ENCODE measurements at places on chromosomes 5 and 9.

DNA sequence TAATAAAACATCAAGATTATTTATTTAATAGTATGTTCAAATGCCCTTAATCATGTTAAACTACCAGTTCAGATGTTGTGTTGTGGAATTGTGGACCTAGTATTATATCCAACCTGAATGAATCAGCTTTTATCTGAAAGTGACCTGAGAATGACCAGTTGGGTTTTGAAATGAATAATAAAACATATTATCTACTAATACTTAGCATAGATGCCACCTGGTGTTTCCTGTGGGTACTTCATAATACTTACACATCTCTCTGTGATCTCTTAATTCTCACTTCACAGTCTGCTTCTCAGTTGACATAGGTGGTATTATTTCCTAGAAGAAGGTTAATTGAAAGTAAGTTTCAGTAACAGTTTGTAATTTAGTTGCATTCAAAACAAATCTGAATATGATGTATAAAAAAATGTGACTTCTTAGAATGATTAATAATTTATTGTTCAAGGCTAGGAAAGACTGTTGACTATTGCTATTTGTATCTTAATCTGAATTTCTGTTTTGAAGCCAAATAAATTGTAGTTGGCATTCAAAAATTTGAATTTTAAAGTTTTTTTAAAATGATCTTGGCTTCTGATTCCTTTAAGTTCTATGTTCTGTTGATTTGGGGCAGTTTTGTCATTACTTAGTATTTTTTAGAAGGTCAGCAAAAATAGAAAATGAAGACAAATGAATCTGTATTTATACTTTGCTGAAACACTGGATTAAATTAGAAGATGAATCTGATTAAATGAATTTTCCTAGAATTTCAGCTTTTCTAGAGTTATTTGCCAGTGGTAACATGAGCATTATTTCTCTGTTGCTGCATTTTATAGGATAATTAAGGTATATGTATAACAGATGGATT is 48.2 kb downstream of the KIF2A start:
- DNase-seq = peak; percentile 45

- no peak for DNase-seq
Measured at GRCh38 chr5:127042593-127042992, 12.2 kb upstream of the MARCHF3 start.

- no peak for DNase-seq
Measured at GRCh38 chr5:43041669-43042175, 1.6 kb upstream of the ANXA2R start.

- peak; percentile 61 for DNase-seq
Measured at GRCh38 chr9:16870596-16871335, at the start of gene BNC2. Gene BNC2, minus strand, starts transcription at chr9:16870670. Its CDS starts 22 bp downstream, at chr9:16870648.

DNA sequence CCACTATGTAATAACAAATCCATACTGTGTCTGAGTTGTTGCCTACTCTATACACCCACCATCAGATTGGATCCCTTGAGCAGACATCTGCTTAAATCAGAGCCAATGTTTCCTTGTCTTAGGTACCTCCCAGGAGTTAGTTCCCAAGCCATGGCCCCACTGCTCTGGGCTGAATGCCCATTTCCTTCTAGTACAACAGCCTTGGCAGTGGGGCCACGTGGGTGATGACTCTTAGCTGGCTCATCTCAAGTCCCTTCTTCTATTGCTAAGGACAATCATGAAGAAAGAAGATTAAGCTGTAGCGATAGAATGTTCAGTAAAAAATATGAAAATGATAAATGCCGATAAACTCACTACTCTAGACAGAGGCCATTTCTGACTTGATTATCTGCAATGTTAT is 16.6 kb downstream of the PTGR1 start:
- no peak for DNase-seq

- DNase-seq = no peak
Measured at GRCh38 chr9:117013440-117013995, 326.4 kb downstream of the TRIM32 start.

- DNase-seq = no peak
Measured at GRCh38 chr5:130166839-130167490, 262.7 kb downstream of the CHSY3 start.

DNA sequence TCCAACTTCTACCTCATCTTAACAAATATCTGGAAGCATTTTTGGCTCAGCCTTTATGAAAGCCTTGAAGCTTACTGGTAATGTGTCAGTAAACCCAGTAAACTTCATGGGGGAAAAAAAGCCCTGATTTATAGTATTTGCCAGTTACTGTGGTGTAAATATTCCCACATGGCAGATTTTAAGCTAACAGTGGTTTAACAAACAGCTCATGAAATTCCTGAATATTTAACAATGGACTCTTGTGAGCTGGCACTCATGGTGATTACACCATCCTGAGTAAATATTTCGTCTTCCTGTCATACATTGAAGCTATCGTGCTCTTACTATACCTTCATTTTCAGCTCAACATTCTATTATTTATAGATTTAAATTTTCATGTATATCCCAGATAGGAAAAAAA is 57.0 kb upstream of the ACOT12 start:
- no peak for DNase-seq

DNA sequence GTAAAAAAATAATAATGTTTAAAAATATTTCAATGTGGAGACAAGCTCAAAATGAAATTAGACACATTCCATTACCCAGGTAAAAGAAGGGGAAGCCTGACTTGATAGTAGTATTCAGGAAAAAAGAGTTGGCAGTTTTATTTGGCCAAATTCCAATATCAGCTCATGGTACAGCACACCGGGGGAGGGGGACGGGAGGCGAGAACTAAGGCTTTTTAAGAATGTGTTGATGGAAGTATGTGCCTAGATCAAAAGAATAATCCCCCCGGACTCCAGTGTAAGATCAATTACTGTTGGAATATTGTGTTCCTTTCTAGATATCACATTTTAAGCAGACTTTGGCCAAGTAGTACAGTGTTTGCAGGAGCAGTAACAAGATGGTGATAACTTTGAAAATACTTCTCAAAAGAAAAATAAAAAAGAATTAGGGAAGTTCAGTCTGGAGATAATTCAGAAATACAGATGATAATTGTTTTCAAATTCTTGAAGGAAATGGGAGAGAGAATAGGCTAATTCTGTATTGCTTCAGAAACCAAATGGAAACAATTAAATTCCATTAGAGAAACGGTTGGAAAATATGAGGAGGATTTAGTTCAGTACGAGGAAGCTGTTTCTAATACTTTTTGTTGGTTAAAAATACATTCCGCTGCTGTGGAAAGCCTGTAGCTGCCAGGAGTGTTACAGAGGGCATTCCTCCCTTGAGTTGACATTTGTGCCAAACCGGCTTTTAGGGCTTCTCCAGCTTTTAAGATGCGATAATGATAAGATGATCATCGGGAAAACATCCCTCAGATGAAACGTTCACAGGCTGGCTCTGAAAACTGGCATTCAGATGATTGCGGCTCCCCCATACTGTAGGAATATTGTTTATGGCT is 98.1 kb upstream of the ERBIN start:
- no peak for DNase-seq

GRCh38 chr5:12526113-12526512 is 621.9 kb upstream of the CTNND2 start:
- no peak for DNase-seq

GRCh38 chr9:36632892-36633291 is 60.2 kb downstream of the MELK start:
- DNase-seq = no peak

GRCh38 chr5:181188700-181189362 is 16.2 kb downstream of the TRIM7 start:
- DNase-seq = peak; percentile 68

- DNase-seq = peak; percentile 68
Measured at GRCh38 chr9:86202338-86202882, 57.0 kb downstream of the C9orf153 start.

- DNase-seq = no peak
Measured at GRCh38 chr5:61254969-61255555, 77.0 kb upstream of the ZSWIM6 start.

DNA sequence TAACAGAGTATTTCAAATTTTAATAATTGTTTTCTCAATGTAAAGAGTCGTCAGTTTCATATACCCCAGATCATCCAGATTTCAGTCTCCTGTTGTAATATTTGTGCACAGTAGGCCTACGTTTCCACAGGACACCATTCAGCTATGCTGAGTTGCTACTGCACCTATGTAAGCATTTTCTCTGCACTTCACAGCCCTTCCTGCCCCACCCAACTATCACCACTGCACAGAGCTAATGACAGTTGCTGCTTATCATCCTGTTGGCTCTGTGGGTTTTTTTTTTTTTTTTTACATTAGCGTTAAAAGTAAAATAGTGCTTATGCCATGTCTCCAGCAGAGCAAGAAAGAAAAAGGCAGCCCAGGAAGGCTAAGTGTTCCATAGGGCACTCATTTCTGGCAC is 5.9 kb upstream of the PRKACG start:
- no peak for DNase-seq

DNA sequence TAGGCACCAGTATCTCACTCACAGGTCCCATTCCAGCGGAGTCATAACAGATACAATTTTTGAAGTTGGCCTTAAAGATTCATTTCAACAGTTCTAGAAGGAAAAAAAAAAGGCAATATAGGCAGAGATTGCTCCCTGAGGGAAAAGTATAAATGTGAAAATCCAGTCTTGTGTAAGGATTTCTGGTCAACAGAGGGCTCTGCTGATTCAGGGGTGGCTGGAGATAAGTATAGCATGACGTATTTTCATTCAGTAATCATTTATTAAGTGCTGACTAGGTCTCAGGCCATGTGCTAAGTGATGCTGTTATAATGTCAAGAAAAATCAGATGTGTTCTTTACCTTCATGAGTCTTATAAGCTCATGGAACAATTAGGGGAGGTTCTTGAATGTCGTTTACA is 377.3 kb upstream of the MEF2C start:
- DNase-seq = no peak

GRCh38 chr9:132998831-132999635 is 20.5 kb downstream of the GFI1B start:
- no peak for DNase-seq

GRCh38 chr9:89597711-89598362 is 7.0 kb upstream of the GADD45G start:
- DNase-seq = peak; percentile 61

- no peak for DNase-seq
Measured at GRCh38 chr9:12843735-12844134, 68.9 kb downstream of the LURAP1L start.

DNA sequence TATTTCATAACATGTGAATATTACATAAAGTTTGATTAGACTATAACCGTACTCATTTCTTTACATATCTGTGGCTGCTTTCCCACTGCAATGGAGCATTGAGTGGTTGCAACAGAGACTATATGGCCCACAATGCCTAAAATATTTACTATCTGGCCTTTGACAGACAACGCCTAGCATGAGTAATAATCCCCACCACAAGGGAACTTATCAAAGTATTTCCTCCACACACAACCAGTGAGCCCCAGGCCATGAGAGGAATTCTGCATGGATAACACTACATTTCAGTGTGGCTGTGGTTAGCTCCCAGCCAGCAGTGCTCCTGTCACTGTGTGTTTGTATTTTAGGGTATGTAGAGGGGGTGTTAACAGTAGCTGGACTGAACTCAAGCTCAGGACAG is 54.8 kb downstream of the FAM81B start:
- no peak for DNase-seq

GRCh38 chr5:148209151-148209770 is 6.4 kb downstream of the SPINK6 start:
- DNase-seq = no peak

- no peak for DNase-seq
Measured at GRCh38 chr5:41908374-41909079, 4.4 kb downstream of the RIMOC1 start.

DNA sequence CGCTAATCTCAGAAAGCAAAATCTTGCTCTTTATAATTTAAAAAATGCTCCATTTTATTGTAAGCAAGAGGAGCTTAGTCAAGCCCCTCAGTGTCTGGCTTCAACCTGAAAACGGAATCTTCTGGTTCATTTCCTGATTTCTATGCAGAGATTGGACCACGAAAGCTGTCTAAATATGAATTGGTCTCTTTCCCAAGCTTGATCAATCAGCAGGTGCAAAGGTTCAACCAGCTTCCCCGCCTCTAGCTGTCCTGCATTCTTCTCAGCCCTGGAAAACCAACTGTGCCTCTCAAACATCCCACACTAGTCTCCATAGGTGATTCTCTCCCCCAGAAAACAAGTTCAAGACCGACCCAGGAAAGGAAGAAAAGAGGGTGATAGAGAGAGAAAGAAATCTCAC is 34.5 kb downstream of the FNBP1 start:
- no peak for DNase-seq

DNA sequence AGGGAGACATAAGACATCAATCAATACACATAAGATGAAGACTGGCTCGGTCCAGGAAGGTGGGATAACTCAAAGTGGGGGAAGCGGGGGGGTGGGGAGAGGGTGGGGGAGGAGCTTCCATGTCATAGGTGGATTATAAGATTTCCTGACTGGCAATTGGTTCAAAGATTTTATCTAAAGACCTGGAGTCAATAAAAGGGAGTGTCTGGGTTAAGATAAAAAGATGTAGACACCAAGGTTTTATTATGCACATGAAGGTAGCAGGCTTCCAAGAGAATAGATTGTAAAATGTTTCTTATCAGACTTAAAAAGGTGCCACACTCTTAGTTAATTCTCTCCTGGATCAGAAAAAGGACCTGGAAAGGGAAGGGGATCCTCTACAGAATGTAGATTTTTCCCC is 25.6 kb upstream of the OTULINL start:
- no peak for DNase-seq

GRCh38 chr5:42454216-42454995 is 31.2 kb downstream of the GHR start:
- DNase-seq = no peak

DNA sequence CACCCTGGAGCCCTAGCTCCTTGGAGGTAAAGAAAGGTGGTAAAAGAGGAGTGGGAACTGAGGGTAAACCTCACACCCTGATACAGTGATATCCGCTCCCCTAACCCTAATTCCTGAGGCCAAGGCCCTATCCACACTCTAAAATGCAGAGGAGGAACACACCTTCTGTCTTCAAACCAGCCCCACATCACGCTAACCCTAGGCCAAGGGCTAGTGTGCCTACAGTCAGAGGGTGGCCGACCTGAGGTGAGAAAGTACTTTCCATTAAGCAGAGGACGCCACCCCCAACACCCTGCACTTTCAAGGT is 590 bp downstream of the HDAC3 start:
- DNase-seq = no peak

DNA sequence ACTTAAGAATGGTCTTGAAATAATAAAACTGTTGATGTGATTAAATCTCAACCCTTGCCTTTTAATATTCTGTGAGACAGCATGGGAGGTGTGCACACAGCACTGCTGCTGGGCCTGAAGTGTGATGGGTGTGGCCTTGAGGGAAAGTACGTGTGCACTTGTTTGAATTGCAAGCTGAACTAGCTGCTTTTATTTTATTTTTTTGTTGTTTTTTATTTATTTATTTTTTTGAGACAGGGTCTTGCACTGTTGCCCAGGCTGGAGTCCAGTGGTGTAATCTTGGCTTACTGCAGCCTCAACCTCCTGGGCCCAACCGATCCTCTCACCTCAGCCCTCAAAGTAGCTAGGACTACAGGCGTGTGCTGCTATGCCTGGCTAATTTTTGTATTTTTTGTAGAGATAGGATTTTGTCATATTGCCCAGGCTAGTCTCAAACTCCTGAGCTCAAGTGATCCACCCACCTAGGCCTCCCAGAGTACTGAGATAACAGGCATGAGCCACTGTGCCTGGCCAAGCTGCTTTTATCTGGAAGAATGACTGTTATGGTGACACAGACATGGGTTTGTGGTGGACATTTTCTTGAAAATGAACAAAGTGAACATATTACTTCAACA is 58.9 kb downstream of the GPR107 start:
- DNase-seq = no peak

GRCh38 chr9:123998970-123999621 is 12.5 kb upstream of the LHX2 start:
- DNase-seq = peak; percentile 55

- no peak for DNase-seq
Measured at GRCh38 chr9:133709691-133710571, 28.2 kb downstream of the SARDH start.

Measured in GM20000 (cell line).